Left forelimb (tissue), 1 donor: ENCODE measurements at places on chromosomes 3 and 15.

- no peak for DNase-seq
Measured at GRCh38 chr3:170809007-170809974, 60.7 kb downstream of the RPL22L1 start.

- no peak for DNase-seq
Measured at GRCh38 chr3:176951144-176951543, 246.1 kb downstream of the TBL1XR1 start.

DNA sequence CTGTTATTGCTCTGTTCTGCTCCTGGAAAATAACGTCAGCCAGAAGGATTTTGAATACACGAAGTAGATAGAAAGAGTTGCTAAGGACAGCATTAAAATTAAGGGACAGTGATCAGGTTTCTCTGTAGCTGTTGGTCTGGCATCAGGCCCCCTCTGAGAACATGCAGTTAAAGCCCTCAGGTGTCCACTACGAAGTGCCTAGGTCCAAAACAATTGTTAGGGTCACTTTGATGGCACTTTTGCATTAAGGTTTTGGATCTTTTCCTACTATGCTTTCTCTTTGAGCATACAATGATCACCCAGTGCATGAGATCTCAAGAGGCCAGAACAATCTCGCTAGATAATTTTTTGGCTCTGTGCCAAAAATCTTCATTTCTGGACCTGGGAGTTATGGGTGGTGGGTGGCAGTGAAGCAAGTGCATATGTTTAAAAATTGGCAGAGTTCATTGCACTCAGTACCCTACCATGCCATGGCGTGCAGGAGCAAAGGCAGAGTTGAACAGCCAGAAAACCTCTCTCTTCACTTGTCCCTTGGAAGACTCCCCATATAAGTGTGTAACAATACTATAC, 797.6 kb downstream of the ROBO2 start:
- DNase-seq: no peak

- DNase-seq: no peak
Measured at GRCh38 chr3:156769721-156770654, 56.2 kb upstream of the LEKR1 start.

DNA sequence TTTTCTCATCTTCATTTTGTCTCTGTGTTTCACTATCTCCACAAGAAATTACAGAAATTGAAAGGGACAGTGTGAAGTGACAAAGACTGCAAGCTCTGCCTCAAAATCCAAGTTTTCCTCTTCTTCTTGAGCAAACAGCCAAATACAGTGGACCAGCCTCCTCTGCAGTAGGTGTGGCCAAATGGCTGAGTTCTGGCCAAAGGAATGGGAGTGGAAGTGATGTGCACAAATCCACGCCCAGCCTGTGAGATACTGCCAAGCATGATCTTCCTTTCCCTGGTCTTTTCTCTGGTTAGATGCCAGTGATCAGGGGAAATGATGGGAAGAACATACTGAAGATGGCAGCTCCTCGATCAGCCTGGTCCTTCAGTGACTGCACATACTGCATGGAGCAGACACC, 111.0 kb upstream of the CPNE4 start:
- DNase-seq: no peak

- DNase-seq: no peak
Measured at GRCh38 chr3:10495003-10495402, 10.4 kb downstream of the ATP2B2 start.

DNA sequence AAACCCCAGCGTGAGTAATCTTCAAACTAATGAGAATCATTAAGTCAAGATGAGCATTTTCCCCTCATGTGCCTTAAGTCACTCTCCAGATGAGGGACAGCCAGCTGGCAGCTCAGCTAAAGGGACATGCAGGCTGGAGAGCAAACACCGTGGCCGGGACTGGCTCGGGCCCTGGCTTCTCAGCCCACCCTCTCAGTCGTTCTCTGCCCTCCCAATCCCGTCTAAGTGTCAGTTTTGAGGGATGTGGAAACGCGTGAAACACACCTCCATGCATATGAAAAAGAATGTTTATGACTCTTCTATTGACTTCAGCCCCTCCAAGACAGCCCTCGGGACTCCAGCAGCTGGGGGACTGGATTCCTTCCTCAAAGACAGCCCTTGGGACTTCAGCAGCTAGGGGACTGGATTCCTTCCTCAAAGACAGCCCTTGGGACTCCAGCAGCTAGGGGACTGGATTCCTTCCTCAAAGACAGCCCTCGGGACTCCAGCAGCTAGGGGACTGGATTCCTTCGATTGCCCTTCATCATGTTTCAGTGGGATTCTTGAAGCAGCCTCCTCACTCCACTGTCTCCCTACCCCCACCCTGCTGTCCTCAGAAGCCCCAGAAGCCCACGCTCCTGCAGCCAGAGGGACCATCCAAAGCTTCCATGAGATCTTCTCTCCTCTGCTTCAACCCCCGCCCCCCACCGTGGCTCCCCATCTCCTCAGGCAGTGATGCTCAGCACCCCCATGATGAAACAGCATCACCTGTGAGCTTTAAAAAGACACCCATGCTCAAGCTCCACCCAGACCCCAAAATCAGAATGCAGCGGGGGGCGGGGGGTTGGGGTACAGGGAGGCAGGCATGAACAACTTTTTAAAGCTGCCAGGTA, 228.9 kb downstream of the XXYLT1 start:
- DNase-seq: peak; percentile 55

GRCh38 chr15:78244893-78245292, 10.5 kb upstream of the ACSBG1 start:
- DNase-seq: no peak

DNA sequence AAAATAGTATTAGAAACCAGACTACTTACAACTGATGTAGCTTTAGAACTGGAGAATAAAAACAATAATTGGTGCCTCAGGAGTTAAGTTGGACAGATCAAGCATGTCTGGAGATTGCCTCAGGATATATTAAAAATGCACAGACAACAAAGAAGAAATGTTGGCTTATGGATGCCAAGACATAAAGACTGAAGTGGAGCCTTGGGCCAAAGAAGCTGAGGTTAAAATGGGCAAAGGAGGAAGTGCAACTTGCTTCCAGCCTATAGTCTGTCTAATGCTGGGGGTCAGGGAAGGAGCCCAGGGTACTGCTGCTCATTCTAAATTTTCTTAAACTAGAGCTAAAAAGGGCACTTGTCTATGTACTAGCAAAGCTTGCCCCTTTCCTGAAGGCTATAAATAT, 77.5 kb downstream of the ESYT3 start:
- DNase-seq: no peak

- no peak for DNase-seq
Measured at GRCh38 chr3:100079328-100079727, 35.0 kb downstream of the FILIP1L start.

- DNase-seq: no peak
Measured at GRCh38 chr15:77710206-77710605, 77.5 kb upstream of the LINGO1 start.

GRCh38 chr3:151445273-151446001, 15.4 kb downstream of the IGSF10 start:
- no peak for DNase-seq

- DNase-seq: no peak
Measured at GRCh38 chr15:72902245-72902918, 118.8 kb upstream of the ADPGK start.

GRCh38 chr3:52044869-52045619, 11.3 kb downstream of the DUSP7 start:
- no peak for DNase-seq

DNA sequence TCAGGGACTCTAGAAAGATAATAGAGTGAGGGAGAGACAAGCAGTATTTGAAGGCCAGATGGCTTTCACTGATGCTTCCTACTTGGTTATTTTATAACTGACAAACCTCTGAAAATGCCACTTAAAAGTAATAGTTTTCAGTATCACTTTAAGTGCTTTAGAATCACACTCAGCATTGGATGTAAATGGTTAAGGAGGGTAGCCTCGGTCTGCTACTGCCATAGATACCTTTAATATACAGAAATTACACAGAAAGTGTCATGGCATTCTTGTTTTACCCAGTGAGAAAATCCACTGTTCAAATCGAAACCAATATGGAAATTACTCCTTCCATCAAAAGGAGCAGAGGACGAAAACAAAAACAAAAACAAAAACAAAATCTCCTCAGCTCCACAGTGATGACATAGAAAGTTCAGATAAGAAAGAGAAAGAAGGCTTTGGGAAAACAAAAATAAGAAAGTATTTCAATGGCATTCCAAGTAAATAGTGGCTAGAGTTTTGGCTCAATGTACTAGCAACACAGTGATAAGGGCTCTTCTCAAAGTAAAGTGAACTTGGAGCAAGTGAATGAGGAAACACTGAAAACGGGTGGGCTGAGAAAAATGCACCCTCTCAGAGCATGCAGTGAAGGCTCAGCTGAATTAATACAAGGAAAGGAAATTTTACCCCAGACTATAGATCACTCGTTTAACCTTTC, 43.2 kb upstream of the CD47 start:
- no peak for DNase-seq

DNA sequence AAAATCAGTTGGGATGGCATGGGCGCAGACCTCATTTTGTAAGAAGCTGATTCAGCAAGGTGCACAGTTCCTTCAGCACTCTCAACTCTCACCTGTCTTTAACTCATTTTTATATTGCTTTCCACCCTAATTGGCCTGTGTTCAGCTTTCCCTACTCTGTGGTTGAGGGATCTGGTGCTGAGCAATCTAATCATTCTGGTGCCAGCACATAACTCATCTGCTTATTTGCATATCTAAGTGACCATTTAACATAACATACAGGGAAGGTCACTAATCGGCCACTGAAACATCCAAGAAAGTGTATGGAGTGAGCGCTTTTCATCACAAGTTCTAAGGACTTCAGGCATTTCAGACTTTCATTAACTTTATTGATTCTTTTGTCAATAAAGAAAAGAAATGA, 303.4 kb upstream of the ROPN1 start:
- DNase-seq: no peak

- DNase-seq: no peak
Measured at GRCh38 chr15:70450142-70450443, 313.3 kb downstream of the UACA start.

- no peak for DNase-seq
Measured at GRCh38 chr15:77483425-77484140, 62.9 kb downstream of the HMG20A start.

DNA sequence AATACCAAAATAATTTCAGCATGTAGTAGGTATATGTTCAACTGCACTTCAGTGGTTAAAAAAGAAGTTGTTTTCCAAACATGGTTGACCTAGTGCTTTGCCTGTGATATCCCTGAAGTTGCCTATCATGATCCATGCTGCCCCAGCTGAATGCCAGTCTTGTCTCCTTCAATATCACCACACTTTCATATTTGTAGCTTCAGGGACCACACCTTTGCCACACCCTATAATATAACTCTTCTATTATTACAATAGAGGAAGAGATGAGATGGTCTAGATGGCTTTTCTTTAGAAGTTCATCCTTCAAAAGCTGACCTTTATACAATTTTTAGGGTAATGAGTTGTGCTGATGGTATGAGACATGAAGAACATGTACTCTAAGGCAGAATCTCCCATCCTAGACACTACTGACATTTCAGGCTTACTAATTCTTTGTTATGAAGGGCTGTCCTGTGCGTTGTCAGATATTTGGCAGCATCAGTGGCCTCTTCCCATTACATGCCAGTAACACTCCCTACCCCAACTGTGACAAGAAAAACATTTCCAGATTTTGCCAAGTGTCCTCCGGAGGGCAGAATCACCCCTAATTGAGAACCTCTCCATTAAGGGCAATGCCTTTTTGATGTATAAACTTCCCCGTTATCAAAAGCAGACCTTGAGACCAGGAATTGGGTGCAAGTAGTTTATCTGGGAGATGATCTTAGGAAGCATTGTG, 76.2 kb upstream of the PLCL2 start:
- DNase-seq: no peak

DNA sequence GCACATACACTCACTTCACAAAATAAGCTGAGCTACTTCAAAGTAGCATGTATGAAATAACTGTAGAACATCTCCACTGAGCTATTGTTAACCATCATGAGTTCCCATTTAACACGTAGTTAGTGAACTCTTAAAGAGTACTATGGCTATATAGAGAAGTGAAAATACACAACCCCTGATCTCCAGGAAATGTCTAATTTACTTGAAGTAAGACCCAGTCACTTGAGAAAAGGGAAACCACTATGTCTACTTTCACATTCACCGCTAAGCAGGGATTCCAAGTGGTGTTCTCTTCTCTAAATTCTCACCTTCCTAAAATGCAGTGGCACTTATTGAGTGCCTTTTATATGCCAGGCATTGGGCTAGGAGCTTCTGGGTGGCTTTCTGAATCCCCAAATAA, 35.0 kb upstream of the COLQ start:
- DNase-seq: no peak

DNA sequence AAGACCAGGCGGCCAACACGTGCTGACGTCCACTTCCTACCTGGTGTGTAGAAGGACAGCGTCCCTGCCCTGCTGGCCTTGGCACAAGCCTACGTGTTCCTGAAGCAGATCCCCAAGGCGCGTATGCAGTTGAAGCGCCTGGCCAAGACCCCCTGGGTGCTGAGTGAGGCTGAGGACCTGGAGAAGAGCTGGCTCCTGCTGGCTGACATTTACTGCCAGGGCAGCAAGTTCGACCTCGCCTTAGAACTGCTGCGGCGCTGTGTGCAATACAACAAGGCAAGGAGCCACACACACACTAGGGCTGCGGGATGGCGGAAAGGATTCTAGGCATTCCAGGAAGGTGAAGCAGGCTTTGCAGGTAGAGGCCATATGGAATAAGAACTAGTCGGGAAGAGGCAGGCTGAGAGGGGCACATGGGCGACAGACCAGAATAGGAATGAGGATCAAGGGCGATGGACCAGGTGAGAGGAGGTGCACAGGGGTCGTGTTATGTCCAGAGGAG, 15.9 kb downstream of the CSRNP1 start:
- DNase-seq: no peak

DNA sequence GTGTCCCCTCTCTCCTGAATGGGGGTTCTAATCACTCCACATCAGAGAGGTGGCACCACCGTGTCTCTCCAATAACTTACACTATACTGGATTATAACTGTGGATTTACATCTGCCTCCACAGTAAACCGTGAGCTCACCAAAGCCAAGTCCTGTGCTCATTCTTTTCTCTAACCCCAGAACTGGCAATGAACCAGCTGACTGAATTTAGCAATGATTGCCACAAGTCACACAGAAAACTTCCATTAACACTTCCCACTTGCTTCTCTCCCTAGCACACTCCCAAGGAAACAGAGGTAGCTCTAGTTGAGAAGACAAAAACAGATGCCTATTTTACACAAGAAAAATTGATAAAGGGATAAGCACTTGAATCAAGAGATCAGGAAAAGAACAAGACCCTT, 361.3 kb downstream of the ULK4 start:
- no peak for DNase-seq

- DNase-seq: no peak
Measured at GRCh38 chr15:71050461-71050860, 64.8 kb upstream of the THSD4 start.

- DNase-seq: no peak
Measured at GRCh38 chr15:50315814-50316630, 39.0 kb downstream of the GABPB1 start.

DNA sequence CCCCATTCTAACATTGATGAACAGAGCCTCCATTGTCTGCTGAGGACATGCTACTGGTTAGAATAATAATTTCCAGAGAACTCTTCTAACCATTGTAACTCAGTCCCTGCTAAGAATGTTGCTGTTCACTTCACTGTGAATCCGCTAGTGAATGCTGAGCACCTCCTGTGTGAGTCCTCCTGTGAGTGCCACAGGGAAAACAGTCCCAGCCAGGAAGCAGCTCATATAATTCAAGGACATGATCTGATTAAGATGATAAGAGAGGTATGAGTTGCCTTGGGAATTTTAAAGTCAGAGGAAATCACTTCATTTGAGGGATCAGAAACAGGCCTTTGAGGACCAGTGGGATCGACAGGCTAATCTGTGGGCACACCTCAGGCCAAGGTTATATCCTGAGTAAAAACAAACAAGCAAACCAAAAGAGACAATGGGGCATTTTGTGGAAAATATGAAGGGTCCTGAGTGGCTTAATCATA, 33.9 kb upstream of the GPR160 start:
- DNase-seq: no peak
